ENCODE measurements at places on chromosomes 5 and 9. TPM values are rescaled to one million over a fixed set of nuclear protein-coding genes. Genes with fewer than 3 reads are reported as not detected.

MEGF9 gene
- total RNA-seq = 15.8 TPM

MLANA gene
- not detected for total RNA-seq

TEX48 gene
- not detected for total RNA-seq

SEC24A gene
- 45.2 TPM for total RNA-seq

All from smooth muscle cell of the pulmonary artery (primary cell).